Neural crest cell (in vitro differentiated cells): ENCODE measurements at places on chromosomes 1 and 21.

DNA sequence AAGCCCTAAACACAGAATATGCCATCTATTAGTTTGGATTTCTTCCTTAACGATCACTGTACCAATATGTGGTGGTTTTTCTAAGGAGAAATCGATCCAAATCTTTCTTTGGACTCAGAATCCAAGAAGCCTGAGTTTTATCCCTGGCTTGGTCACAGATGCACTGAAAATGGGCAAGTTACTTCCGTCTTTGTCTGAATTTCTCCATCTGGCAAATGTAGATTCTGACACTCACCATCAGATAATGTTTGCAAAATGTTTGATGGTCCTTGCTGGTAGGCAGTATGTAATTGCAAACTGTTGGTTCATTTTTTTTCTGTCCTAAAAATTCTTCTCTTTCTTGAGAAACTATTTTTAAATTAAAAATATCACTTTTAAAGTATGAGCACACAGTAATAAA lies 115.0 kb downstream of the TSEN15 start:
- DNase-seq, result no peak

- no peak for DNase-seq
These were observed 2.6 kb downstream of the LRRC41 start for GRCh38 chr1:46300673-46301405.

GRCh38 chr1:24849672-24850295 lies 80.3 kb downstream of the RUNX3 start:
- DNase-seq, result no peak

- DNase-seq, result peak; percentile 22
These were observed 100.6 kb upstream of the VAMP3 start for GRCh38 chr1:7670334-7671145.

DNA sequence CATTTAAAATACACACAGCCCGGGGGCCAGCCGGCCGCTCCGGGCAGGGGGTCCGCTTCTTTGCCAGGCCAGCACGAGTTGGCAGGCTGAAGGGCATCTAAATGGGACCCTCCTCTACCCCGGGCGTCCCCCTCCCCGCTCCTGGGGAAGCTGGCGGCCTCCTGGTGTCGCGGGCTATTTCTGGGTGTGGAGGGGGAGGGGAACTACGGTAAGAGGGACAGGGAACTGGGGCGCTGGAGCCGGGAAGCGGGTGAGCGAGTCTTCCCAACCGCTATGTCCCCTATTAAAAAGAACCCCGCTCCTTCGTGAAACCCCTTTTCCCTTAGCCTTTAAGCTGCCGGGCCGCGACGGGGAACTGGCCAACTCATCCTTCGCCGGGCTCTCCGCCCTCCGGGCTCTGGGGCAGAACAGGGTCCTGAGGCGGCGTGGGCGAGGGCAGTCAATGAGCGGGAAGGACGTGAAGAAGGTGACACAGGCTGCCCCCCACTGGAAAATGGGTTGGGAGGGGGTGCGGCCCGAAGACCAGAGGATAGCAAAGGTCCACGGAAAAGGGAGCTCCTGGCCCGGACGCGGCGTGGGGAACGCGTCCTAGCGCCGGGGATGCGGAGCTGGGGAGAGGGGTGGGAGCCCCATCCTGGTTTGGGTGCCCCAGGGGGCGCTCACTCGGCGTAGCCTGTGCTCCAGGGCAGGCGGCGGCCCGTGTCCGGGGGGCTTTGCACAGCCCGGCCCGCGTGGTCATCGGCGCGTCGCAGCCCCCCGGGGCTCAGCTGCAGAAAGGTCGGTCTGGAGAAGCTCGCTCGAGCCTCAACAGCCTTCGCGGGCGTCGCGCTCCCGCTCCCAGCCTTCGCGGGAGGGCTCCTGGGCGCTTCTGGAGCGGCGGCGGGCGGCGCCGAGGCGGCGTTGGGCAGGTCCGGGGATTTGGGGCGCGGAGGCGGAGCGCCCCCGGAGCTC lies 544 bp downstream of the PPM1J start:
- DNase-seq, result no peak

DNA sequence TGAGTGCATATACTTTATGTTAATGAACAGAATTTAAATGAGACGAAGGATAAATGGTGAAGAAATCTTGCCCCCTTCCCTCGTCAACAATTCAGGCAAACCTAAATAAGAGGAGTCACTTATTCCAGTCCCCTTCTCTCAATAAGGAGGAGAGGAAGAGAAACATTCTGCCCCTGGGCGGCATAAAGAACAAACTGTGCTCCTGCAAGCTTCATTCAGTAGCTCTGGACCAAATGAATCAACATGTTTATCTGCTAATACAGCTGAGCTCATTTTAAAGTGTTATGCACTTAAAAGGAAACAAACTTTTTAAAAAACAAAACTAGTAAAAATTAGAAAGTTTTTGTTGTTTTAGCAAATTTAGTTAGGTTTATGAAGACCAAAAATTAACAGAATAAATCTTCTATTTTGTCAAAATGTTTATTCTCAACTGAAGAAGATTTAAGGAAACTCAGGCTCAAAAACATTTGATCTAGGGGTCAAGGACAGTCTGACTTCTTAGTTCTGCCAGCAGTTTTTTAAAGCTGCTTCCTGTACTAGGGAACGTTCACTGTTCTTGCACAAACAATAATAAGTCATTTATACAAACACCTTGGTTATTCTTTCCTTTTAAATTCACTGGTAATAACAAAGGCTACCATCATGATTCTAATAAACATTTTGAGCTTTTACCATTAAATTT lies 58.3 kb downstream of the AKT3 start:
- no peak for DNase-seq

DNA sequence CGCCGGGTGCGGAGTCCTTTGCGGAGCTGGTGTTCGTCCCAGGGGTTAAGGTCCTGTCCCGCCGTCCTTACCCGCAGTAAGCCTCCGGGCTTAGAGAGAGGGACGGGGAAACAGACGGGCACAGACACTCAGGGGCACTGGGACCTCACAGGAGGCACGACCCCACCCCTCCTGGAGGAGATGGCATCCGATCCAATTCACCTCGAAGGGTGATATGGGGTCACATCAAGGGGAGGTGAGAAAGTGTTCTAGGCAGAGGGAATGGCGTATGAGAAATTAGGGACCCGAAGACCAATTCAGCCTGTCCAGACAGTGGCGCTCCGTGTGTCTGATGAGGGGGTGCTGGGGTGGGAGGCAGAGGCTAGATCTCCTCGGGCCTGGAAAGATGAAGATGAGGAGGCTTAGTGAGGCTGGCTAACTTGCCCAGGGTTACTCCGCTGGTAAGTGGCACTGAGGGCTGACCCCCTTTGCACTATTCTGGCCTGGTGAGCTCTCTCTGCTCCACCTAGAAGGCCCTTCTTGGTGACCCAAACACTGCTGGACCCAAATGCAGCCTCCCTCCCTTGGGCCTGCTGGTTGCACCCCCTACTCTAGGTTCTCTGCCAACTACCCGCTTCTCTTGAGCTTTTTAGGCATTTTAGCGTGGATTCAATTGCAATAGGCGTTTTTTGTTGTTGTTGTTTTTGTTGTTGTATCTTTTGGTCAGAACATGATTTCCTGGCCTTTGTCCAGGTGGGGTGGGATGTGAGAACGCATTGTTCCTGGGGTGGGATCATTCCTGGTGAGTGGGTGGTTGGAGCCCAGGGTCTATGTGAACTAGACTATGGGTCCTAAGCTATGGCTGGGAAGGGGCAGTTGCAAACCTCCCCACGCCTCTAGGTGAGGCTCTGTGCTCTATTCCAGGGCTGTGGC lies 12.3 kb downstream of the BTBD19 start:
- DNase-seq, result no peak

DNA sequence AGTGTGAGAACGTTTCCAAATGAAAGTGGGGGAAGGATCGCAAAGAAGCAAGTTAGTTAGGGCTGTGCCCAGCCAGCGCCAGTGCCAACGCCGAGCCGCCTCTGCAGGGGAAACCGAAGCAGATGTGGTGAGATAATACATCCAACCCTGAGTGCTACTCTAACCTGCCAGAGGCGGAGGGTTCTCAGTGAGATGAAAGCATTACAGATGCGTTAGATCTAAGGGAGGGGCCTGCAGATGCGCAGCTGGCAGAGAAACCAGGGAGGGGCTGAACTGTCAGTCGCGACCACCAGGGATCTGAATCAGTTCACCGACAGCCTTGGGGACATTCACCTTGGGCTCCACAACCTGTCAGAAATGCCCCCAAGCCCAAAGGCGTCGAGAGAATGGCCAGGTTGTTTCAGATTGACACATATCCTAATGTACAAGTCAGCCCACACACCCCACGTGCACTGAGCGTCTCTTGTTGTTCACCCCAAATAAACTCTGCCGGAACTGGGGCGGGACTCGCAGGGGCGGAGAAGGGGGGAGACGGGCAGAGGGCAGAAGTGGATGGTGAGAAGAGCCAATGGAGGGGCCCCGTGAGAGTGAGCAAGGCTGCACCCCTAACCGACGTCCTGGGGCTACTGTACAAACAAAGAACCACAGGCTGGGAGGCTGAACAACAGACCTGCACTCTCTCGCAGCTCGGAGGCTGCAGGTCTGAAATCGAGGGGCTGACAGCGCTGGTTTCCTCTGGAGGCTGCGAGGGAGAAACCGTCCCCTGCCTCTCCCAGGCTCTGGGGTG lies 8.7 kb upstream of the UMODL1 start:
- no peak for DNase-seq

DNA sequence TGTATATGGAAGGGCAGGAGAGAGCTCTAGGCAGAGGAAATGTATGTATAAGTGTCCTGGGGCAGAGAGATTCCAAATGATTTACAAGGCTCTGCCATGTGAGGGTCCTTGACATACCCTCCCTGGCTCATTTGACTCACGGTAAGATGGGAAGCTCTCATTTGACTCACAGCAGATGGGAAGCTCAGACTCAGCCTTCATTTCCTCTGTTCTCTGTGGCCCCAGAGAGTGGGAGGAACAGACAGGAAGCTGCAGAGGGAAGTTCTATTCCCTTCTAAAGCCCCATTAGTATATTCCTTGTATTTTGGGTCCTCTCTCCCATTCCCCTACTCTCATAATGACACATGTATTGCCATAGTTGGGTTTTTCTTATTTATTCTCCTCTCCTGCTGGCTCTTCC lies 44.9 kb downstream of the FOXD2 start:
- DNase-seq, result no peak

DNA sequence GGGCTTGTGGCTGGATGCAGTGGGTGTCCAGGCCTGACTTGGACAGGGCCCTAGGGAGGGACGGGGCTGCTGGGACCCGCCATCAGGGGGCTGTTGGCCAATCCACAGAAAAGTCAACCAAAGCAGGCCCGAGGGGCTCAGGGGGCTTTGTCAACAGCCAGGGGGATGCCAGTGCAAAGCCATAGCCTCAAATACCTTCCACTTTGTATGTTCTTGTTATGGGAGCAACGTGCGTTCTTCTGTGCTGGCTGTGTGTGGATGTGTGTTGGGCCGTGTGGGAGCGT lies 35.4 kb upstream of the ARF1 start:
- DNase-seq, result no peak

- DNase-seq, result no peak
These were observed 36.0 kb downstream of the PTPRU start for GRCh38 chr1:29272147-29272907.

GRCh38 chr1:72037745-72038343 lies 244.5 kb downstream of the NEGR1 start:
- DNase-seq, result peak; percentile 36

- DNase-seq, result no peak
These were observed 374.6 kb upstream of the ESRRG start for GRCh38 chr1:217097819-217098218.

DNA sequence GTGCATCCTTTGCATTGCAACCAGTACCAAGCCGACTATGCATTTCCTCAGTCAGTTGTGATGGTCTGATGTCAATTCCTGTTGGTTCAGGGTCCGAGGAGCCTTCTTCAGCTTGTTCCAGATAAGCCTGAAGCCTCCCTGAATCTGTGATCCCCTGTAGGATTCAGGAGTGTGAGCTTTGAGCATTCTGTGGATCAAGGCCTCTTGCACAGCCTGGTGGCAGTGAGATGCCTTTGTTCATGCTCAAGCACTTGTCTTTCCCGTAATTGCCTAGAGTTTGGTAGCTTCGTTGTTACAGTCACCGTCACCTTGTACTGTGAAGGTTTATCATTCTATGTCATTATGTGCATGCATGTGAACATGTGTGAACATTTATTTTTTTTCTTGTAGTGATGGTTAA lies 103.5 kb downstream of the PBX1 start:
- no peak for DNase-seq

DNA sequence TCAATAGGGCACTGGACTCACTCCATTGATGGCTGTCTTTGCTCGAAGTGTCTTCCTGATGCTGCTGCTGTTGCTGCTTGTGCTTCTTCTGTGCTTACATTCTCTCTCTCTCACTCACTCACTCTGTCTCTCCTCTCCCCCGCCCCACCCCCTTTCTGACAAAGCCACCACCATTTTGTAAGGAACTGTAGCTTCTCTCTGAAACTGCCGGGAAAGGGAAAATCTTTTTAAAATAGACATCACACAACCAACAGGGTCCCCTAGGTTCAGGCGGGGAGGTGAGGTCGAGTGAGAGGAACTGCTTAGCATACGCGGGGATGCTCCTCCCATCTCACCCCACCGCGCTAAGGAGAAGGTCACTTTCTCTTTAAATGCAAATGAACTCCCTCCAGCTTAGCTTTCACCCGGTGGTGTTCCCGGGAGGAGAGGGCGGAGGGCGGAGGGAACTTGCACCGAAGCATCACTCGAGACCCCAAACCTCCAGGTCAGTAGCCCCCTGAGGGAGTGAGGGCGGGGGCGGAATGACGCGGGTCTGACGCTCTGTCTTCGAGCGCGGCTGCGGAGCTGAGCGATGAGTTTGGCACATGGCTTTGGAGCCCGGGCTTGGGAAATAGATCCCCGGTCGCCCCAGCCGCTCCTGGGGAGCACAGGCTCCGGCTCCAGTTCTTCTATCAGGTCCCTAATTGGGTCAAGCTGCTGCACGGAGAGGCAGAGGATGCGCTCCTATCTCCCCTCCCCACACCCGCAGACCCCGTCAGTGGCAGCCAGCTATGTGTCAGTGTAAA lies at the start of gene CCDC28B:
Gene CCDC28B, plus strand, starts transcription at position 370 of the 785 bp plus-strand sequence. CDS start 1,341 bp downstream, outside the sequence.
- DNase-seq, result peak; percentile 66

- DNase-seq, result no peak
These were observed 97.4 kb upstream of the IPO9 start for GRCh38 chr1:201731592-201731991.

DNA sequence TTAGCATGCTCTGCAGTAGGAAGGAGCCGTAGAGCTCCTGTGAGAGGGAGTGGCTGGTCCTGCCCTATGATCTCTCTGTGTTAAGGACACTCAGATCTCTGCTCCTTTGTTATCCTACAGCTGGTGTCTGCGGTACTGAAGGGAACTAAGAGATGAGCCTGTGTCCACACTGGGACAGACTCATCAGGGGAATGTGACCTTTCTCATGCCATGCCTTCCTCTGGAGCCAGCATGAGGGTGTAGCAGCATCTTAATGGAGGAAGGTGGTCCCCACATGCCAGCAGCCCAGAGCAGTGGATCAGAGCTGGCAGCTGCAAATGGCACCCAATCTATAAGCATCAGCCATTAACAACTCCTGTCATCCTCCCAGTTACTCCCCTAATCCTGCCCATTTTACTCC lies 24.7 kb upstream of the GUCA2B start:
- no peak for DNase-seq

DNA sequence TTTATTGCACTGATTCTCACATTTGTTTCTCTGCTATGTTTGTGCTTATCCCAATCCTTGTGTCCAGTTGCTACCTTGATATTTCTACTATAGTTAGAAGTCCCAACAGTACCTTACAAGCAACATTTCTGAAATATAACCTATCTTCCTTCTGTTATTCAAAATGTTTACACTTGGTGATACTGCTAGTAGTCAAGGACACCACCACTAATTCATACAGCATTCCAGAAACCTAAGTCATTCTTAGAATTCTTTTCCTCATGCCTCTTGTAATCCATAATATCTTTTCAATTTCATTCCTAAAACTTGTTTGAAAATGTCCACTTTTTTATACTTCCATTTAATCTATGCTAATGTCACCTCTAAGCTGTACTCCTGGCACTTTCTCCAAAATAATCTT lies 2132.1 kb downstream of the NCAM2 start:
- no peak for DNase-seq
